Thoracic aorta (tissue), 2 donors: ENCODE measurements at places on chromosomes 11 and 22.

DNA sequence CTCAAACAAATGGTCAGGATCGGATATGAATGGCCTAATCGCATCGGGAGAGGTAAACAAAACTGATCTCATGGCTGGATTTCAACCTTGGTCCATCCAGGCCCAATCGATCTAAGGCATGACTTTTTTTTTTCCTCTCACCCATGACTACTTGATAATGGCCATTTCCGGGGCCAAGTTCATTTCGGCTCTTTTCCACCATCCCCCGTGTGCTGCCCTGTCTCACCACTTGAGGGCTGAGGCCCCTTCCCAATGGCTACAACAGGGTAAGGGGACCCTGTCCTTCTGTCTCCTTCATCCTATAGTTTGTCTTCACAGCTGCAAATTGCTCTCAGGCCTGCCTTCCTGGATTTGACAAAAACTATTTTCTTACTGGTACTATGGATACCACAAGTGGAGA, 26.7 kb downstream of the GRAP2 start:
- no peak for DNase-seq

DNA sequence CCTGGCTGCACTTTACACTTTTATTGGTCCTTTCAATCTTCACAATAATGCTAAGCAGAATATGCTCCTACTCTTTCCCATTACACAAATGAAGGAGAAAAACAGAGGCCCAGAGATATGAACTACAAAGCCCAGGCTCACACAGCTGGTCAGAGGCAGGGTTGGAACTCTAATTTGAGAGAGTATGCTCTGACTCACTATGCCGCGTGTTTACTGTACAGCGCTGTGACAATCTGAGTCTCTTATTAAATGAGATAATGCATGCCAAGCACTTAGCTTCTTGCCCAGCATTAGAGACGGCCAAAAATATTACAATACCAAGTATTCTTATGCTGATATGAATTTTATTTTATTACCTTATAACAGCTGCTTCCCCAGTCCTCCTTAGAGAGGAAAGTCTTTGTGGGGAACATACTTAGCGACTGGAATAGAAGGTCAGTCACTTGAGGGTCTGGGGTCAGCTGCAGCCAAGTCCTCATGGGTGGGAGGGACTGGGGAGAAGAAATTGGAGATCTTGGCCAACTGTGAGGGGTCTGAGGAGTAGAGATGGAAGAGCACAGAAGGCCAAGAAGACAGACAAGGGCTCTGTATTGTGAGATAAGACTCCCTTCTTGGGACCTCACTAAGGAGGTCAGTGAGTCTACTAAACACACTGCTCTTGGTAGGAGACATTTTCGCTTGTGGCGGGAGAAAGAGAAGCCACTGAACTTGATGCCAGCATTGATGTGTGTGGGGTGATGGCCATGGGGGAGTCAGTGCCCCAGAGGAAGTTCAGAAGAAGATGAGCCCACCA, 150.8 kb upstream of the TIMP3 start:
- no peak for DNase-seq

- no peak for DNase-seq
Measured at GRCh38 chr11:71183878-71184277, 68.5 kb downstream of the SHANK2 start.

GRCh38 chr11:46668480-46669085, 31.8 kb downstream of the ARHGAP1 start:
- no peak for DNase-seq

GRCh38 chr11:27373856-27374602, 11.0 kb upstream of the CCDC34 start:
- DNase-seq = no peak

DNA sequence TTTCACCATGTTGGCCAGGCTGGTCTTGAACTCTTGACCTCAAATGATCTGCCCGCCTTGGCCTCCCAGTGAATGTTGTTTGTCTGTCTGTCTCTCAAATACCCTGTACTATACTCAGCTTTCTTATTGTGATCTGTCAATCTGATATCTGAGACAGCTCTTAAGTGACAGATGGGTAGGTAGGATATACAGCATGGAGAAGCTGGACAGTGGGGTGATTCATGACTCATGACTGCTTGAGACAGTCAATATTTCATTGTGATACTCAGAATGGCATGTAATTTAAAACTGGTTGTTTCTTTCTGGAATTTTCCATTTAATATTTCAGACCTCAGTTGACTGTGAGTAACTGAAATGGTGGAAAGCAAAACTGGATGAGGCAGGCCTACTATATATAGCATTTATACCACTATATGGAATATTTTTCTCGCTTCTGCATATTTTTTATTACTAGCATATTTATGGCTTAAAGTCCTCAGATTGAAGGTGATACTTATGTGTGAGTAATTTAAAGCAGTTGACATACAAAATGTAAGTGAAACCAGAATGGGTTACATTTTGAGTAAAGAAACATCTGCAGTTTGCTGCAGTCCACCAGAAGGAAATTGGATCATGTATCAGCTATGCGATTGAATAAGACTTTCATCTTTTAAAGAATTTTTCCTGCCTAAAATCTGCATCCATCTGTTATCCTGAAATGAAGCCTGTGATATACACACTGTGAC, 22.3 kb downstream of the ARHGAP42 start:
- DNase-seq = no peak

DNA sequence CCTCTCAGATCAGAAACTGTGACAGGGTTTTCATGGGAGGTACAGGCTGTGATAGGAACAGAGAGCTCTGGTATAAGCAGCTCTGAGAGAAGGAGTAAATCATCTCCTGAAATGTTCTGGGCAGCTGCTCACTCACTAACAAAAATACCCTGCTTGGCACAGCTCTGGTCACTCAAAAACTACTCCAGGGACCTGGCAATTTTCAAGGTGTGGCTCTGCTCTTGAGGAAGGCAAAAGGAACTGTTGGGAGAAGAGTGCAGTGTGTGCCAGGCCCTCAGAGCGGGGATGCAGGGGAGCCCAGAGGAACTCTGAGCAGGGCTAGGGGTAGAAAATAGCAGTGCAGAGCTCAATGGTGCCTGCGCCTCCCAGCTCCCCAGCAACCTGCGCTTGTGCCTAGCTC, 180.5 kb upstream of the ZBED5 start:
- no peak for DNase-seq

DNA sequence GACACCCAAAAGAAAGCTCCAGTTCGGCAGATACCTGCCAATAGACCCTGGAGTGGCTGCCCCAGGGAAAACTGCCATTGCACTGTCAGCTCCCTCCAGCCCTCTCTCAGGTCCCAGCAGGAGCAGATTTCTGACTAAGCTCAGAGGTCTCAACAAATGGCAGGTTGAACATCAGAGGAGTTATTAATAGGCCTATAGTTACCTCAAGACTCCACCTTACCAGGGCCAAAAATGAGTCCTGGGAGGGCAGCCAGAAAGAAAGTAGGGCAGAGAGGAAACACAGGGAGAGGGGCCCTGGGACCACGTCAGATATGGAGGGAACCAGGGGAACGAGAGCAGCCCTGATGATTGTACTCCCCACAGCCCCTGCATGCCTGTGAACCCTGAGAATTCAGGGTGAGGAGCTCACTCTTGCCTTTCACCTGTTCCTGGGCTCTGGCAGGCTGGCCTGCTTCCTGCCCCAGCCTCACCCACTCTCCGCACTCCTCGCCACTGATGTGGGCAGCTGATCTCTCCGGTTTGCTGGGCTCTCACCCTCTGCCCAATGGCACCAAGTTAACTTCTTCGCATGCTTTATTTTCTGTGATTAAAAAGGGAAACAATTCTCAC, 4.3 kb upstream of the RGL4 start:
- no peak for DNase-seq

DNA sequence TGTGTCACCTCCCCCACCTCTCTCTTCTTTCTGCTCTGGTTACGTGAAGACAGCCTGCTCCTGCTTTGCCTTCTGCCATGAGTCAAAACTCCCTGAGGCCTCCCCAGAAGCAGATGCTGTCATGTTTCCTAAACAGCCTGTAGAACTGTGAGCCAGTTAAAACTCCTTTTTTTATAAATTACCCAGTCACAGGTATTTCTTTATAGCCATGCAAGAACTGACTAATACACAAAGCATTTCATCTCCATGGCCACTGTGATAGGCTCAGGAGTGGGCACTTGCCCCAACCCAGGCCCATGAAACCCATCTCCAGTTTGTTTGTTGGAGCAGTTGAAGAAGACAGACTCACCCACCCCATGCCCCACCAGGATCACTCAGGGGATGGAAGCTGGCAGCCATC, 253.3 kb upstream of the ISX start:
- no peak for DNase-seq

GRCh38 chr22:30310881-30311771, 15.6 kb downstream of the TBC1D10A start:
- peak; percentile 63 for DNase-seq

- no peak for DNase-seq
Measured at GRCh38 chr11:111561306-111561705, 20.8 kb downstream of the LAYN start.

GRCh38 chr22:25484521-25485315, 79.8 kb upstream of the GRK3 start:
- no peak for DNase-seq

DNA sequence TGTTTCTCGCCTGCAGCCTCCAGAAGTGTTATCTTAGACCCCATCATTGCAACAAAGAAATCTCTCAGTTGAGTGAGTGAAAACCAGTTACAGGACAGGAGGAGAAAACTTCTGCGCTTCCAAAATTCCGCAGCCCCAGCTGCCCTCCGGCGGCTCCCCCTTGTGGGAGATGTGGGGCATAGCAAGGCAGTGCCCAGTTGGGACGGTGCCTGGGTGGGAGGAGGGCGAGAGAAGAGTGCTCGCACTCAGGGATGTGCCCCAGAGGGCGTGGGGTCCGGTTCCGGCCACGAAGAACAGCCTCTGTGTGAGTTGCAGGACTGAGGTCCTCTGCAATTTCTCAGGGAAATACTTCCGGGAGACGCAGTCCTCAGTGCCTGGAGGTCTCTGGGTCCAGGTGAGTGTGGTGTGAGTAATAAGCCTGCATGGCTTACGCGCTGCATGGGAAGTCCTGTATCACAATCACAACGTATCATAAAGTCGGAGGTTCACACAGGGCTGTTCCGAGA, 87.0 kb upstream of the BLID start:
- no peak for DNase-seq

DNA sequence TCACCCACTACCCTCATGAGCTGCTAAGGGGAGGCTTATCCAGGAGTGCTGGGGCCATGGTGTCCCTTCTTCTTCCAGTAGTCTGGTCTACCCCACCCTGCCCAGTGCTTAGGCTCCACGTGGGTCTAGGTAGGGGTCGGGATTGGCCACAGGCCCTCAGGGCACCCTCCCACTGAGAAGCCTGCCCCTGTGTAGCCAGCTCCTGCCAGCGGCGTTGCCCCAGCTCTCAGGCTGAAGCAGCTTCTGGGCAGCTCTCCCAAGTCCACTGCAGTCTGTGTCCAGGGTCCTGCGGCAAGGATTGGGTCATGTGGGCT, 24.0 kb upstream of the RIC3 start:
- no peak for DNase-seq

GRCh38 chr11:121321614-121322243, 29.2 kb downstream of the SC5D start:
- no peak for DNase-seq

DNA sequence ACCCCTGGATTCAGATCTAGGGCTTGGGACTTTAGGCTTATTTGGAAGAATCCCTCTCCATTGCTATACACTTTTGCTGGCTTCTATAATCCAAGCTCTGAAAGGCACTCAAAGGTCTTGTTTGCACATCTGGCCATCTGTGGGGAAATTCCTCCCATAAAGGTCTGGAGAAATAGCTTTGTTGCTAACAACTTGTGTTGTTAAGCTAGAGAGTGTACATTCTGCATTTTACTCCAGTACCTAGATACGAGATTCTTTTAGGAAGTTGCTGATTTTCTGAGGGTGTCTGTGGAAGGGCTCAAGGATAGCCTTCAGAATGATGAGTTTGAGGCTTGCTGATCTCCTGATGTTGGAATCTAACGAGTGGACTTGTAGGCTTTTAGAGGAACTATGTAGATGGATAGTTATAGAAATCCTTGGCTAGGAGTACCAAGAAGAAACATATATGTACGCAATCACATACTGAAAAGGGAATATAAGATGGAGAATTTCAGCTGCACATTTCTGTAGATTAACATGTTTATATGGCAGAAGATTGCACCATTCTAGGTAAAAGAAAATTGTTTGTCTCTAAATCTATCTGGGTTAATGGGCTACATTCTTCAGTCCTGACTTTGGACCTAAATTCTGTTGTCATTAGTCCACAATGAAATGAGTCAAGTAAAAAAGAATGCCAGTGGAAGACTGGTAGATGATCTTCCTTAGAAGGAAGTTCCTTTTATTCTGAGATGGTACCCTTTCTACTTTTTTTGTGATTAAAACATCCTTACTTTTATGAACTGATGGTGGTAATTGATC, 51.0 kb downstream of the UBASH3B start:
- DNase-seq = no peak
